ENCODE measurements at places on chromosomes 6 and 20.
A peak's percentile ranks its signal among the peaks of the same experiment; 100 is the strongest.

DNA sequence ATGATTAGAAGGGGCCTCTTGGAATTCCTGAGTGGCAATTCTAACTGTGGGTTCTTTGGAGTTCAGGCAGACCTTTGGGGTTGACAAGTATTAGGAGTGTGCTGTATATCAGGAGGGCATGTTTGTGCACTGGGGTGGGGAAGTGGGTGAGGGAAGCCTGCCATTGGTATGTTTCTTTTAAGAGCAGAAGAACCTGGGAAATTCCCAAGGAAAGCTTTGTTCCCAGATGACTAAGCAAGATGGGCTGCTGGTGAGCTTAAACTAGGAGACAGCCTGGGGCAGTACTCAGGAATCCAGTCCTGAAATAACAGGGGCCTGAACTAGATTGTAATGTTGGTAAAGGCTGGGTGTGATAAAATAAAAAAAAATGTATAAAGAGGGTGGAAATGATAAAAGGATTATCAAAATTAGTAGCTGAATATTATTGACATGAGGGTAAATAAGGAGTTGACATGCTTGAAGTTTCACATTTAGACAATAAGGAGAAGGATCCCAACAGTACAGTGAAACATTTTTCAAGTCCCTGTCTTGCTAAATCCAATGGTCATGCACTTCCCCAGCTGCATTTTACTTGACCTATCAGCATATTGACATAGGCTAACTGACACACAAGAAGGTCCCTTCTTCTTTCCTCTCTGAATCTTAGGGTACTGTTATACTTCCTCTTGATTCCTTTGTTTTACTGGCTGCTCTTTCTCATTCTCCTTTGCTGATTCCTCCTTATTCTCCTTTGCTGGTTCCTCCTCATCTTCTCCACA lies 18.4 kb upstream of the IFNGR1 start:
- DNase-seq, result no peak

DNA sequence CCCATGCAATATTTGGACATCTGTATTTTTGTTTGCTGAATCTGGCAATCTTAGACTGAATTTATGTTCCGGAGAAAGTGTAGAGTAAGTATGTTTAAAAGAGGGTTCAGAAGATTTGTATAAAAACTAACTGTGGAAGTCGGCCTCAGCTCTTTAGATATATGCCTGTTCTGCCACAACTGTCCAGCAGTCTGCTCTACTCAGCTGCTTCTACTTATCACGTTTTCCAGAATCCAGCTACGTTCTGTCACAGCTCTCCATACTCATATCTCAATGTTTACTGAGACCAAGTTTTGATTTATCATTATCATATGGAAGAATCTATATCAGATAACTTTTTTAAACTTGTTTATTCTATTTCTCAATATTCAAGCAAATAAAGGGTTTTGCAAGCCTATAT lies 721.3 kb downstream of the EYS start:
- DNase-seq, result no peak

DNA sequence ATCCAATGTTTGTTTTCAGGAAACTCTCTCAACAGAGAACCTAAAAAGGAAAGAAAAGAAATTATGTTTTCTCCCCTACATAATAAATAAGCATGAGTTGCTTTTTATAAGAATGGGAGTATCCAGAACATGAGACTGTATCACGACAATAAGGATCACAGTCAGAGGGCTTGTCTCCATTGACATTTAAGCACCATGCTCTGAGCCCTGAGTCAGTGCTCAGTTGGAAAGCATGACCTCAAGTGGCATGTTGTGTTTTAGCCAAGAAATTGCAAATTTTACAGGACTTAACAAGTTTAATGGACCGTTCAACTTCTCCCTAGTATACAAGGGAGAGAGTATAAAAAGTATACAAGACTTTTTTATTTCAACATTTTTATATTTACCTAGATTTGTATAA lies 431.6 kb downstream of the GJA1 start:
- DNase-seq, result no peak

DNA sequence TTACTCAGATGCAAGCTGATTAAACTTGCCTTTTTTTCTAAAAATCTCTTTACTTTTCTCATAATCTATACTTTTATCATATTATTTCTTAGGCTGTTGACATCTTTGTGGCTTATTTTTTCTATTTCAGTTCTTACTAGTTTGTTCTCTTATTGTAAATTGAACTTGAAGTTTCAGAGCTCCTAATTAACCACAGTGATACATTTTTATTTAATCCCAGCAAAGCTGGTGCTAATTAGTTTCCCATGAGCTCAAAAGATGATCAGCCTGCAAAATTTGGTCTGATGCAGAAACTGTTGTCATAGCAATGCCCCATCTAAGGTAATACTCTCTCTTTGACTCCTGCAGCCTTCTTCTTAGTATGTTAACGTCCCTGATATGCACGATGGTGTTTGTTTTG lies 170.3 kb downstream of the FUT9 start:
- no peak for DNase-seq

- no peak for DNase-seq
These were observed 453.8 kb downstream of the DOK5 start for GRCh38 chr20:54929191-54929590.

GRCh38 chr6:121959501-121959900 lies 440.0 kb upstream of the HSF2 start:
- no peak for DNase-seq

DNA sequence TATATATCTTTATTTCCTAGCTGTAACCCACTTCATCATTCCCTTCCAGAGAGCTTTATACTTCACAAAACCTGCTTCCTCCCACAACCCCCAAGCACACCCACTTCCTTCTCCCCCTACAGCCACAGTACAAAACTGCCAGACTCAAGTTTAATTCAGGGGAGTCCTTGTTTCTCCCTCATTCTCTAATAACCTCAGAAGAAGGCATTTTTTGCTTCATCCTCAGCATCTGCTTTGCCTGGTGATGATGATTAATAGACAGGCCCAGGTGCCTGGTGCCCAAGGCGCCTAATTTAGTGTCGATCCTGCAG lies 414.3 kb downstream of the KIF16B start:
- DNase-seq, result peak; percentile 54

DNA sequence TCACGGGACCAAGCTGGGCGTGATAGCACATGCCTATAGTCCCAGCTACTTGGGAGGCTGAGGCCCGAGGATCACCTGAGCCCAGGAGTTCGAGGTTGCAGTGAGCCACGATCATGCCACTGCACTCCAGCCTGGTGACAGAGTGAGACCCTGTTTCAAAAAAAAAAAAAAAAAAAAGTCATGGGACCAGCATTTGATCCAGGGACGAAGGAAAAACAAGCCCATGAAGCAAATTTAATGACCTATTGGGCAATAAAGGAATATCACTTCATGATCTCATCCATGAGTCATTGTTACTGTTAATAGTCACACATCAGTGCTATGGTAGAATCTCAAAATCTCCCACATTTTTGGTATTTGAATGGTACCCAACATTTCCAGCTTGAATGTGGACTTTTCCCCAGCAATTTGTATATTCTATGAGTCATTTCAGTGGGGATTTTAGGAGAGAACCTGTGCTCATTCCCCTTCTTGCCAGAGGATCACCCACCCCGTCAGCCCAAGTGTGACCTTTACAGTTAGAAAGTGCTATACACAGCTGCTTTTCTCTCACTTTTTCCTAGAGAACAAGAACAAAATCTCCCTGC lies 8.5 kb upstream of the SOD2 start:
- DNase-seq, result no peak

GRCh38 chr20:18388860-18389259 lies 78.0 kb downstream of the DZANK1 start:
- DNase-seq, result no peak

GRCh38 chr6:85364344-85364743 lies 85.5 kb upstream of the NT5E start:
- peak; percentile 29 for DNase-seq

DNA sequence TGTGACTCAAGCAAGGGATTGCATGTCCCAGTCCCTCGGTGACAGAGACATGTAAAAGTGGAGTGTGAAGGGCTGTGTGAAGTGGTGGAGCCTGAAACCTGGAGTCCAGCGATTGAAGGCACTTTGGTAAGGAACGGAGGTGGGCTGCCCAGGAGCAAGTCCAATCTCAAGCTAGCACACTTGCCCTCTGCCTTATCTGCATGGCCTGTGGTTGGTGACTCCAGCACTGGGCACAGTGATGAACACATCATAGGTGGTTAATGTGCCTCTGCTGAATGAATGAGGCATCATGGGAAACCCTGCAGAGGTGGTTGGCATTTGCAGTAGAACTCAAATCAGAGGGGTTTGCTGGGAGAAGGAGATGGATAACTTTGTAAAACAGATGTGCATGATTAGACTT lies 14.9 kb upstream of the ULBP3 start:
- peak; percentile 34 for DNase-seq

GRCh38 chr6:150745896-150746295 lies 119.6 kb upstream of the MTHFD1L start:
- no peak for DNase-seq

- DNase-seq, result peak; percentile 77
These were observed 721 bp downstream of the KDM1B start for GRCh38 chr6:18155864-18156421.

DNA sequence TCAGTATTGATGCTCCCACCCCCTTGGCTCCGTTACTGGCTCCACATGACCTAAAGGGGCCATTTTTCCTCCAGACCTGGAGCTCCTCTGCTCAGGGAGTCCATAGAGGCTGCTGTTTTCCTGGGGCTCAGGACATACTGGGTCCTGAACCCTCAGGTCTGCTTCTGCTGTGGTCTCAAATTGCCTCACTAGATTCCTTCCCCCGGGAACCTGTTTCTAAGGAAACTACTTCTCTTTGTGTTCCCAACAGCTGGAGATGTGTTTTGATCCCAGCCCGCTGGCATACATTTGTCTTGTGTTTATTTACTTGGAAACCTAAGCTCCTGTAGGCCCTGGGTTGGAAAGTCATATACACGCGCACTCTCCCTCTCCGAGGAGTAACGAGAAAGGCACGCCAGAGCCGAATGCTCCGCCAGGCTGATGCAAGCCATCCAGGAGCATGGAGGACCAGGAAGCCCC lies 222.8 kb downstream of the UST start:
- DNase-seq, result no peak

GRCh38 chr20:4713401-4713800 lies 8.3 kb upstream of the PRND start:
- no peak for DNase-seq

GRCh38 chr6:122005661-122006060 lies 393.8 kb upstream of the HSF2 start:
- no peak for DNase-seq

- no peak for DNase-seq
These were observed 95.4 kb downstream of the BCAS1 start for GRCh38 chr20:53974785-53975555.

DNA sequence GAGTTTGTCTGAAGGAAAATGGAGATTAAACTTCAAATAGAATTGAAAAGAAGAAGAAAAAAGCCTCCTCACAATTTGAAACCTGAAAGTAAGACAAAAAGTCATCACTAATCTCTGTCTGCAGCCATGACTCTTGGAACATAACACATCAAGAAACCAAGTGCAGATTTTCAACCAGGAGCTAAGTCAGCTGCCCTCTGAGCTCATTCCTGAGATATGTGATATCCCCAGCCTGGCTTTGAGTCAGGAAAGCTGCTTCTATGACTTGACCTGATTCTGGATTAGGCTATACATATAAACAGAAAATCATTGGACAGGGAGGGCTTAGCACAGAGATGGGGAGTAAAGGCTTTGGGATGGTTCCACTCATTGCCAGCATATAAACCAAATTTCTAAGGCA lies 891.4 kb downstream of the TFAP2A start:
- DNase-seq, result no peak

DNA sequence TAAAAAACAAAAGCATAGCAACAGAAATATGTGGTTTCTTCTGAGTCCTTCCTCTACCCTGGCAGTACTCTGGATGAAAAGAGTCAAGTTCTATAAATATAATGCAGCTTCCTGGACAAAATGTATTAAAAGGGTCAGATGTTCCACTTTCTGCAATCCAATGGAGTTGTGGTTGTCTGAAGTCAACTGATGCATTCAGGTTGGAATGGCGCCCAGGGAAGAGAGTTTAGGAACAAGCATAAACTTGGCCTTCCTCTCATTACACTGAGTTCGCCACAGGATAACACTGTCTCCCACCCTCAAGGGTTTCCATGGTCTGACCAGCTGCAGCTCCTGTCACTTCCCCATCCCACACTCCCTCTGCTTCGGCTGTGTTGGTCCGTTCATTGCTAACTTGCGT lies 66.4 kb downstream of the PLEKHG1 start:
- no peak for DNase-seq

- DNase-seq, result no peak
These were observed 111.8 kb downstream of the PLCB4 start for GRCh38 chr20:9180481-9181257.

- DNase-seq, result no peak
These were observed 10.2 kb downstream of the TRIM10 start for GRCh38 chr6:30150671-30151395.

GRCh38 chr6:98487612-98488011 lies 346.8 kb upstream of the POU3F2 start:
- DNase-seq, result no peak

DNA sequence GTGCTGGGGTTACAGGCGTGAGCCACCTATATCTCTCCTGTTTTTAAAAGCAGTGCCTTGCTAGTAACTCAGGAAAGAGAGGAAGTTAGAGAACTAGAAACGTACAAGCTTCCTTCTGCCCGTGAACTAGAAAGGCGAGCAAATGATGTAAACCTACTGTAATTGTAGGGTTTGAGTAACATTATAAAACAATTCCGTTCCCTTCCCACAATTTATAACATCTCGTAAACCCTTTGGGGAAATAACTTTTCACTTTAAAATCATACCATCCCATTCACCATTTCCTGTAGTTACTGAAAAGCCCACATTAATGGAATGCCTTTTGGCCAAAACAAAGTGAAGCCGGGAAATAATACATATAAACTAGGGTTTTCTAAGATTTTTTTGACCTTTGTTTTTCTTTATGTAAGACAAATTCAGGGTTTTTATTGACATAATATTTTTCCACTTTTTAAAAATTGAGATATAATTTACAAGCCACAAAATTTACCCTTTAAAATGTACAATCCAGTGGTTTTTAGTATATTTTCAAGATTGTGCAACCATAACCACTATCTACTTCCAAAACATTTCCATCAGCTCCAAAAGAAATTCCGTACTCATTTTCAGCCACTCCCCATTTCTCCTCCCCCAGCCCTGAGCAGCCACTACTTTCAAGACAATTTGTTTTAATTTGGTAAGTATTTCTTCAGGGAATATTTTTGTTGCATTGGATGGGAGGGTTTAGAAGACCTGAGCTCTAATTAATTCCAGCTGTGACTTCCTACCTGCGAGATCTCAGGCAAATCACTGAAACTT lies 175.1 kb upstream of the PDE10A start:
- no peak for DNase-seq

DNA sequence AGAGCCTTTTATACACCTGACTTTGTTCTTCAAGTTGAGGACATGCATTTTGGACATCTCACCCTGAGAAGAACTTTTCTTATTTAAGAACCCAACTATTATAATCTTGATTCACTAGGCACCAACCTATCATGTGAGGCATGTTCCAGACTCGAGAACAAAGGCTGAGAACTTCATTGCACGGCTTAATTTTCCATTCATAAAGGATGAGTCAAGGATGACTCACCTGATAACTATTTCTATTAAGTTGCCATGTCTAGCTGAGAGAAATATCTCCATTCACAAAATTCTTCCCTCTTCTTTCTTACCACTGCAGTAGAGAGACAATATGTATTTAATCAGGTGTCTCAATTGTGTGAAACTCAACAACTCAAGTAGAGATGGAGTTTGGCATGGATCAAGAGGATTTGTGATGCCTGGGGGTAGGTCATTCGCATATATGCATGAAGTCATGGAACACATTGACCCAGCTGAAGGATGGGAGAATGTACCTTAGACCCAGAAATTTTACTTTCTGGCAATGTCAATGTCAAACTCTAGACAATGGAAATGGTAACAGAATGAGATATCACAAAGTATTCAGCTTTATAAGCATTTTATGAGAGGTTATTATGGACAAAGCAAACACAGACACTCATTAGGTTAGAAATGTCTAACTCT lies 208.7 kb upstream of the PRND start:
- no peak for DNase-seq

Measured in common myeloid progenitor, CD34-positive (primary cell).